ENCODE measurements at places on chromosomes 5 and 9.

- DNase-seq: no peak
Observed at GRCh38 chr9:133800266-133800665, 62.1 kb upstream of the SARDH start.

- no peak for DNase-seq
Observed at GRCh38 chr5:31993165-31993961, 180.8 kb downstream of the GOLPH3 start.

- no peak for DNase-seq
Observed at GRCh38 chr9:128675382-128675781, 13.6 kb upstream of the SET start.

DNA sequence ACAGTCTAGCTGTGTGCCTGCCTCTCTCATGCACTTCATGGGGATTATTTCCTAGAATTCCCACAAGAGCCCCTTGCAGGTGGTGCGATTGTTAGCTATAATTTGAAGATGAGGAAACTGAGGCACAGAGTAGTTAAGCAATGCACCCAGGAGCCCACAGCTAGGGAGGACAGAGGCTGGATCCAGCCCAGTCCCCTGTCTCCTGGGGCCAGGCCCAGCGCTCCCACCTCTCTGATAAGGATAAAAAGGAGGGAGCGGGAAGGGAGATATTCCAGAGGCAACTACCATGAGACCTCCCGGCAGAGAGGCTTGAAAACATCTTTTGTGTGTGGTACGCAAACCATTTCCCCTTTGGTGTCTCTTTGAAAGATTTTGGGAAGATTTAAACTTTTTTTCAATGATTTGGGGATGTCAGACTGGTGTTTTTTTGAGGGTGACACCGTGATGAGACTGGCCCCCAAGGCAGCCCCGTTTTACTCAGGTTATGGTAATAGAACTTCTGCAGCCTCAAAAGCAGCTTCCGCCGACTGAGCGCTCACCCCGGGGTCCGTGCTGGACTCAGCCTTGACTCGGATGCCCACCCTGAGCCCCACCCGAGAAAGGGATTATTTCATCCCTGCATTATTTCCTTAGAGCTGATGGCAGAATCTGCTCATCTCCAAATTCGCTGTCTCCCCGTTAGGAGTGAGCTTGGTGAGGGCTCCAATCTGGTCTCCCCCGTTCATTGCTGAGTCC lies 144.7 kb upstream of the IER5L start:
- DNase-seq: no peak

- no peak for DNase-seq
Observed at GRCh38 chr9:3526997-3527940, 1.5 kb upstream of the RFX3 start.

DNA sequence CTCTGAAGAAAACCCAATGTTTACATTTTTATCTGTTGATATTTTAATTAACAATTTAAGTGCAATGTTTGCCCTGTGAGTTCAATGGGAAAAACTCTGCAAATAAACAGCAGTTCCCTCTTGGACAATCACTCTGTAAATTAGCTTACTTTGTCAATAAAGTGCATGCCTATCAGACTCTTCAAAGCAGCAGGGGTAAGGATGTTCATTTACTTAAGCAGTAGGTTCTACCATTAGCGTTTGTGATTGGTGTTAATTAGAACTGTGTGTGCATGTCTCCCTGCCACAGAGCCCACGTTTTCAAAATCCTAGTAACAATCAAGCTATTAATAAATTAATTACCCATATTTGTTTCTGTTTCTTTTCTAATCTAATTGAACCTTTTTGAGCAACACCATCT lies 1921.6 kb upstream of the WWC1 start:
- no peak for DNase-seq

DNA sequence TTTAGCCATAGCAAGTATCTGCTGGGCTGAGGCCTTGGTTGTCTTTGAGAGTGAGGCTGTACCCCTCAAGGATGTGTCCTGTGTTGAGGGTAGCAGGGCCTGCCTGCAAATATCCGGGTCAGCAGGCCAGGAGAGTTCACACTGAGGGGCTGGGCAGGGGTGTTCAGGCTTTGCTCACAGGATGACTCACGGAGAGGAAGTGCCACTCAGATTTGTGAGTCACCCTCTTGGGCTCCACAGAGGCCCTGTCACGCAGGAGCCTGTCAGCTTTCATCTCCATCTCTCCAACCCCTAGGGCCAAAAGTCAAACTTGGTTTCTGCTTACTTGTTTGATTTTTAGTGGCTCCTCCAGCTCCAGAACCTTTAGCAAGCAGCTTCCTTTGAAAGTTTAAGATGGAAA lies 211.5 kb downstream of the SEC61B start:
- DNase-seq: peak; percentile 64

- DNase-seq: no peak
Observed at GRCh38 chr5:132180134-132180745, 47.4 kb downstream of the P4HA2 start.

- no peak for DNase-seq
Observed at GRCh38 chr9:83508067-83508466, 30.1 kb downstream of the FRMD3 start.
